ENCODE measurements at places on chromosomes 6 and 20.

- DNase-seq = no peak
Measured at GRCh38 chr20:38207621-38208020, 42.6 kb upstream of the TGM2 start.

DNA sequence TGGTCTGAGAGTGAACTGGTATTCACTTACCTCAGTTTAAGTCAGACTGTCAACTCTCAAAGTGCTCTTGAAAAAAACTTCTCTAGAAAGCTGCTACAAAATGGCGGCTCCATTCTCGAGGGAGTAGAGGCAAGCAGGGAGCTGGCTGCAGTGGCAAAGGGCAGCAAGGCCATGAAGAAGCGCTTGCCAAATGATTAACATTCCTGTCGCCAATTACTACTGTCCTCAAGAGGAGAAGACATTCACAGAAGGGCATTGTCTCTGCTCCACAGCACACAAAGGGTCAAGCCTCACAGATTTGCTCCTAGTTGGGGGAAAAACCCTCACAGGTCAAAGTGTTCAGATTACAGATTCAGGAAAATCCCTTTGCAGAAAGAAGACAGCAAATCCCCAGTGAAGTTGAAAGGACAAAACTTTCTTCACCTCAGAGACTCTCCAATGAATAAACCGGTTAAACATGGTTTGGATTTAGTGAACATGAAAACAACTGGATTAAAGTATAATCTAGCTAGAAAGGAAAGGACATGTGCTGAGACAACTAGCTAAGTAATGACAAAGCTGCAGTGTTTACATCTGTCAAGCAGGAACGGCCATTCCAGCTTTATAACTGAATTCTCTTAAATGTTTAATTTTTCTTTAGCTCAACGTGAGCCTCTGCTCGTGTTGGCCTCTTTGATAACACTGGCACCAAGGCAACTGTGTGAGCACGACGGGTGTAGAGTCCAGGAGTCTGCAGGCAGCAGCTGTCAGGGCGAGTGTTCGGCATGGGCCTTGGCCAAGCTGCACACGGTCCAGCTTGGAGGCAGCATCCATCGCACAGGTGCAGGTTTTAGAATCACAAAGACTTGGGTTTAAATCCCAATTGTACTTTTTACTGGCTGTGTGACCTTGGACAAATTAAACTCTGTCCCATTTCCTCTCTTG, 37.6 kb downstream of the NR2E1 start:
- no peak for DNase-seq

DNA sequence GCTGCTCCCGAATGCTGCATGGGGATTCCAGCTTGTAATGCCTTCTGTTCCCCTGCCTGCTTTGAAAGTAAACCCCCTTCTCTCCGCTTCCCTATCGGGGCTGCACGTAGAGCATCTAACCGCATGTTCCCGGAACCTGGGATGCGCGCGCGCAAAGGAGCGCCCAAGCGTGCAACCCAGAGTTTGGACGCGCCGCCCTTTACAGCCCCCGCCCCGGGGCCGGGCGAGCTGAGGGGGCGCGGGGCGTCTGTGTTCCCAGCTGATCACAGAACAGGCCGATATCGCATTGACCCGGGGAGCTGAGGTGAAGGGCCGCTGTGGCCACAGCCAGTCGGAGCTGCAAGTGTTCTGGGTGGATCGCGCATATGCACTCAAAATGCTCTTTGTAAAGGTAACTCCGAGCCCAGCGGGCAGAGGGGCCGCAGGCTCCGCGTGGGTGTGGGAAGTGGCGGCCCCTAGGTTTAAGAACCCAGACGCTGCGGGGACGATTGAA, 1.4 kb downstream of the LAMP5 start:
- no peak for DNase-seq

- DNase-seq = no peak
Measured at GRCh38 chr6:97306544-97307320, 23.7 kb upstream of the MMS22L start.

DNA sequence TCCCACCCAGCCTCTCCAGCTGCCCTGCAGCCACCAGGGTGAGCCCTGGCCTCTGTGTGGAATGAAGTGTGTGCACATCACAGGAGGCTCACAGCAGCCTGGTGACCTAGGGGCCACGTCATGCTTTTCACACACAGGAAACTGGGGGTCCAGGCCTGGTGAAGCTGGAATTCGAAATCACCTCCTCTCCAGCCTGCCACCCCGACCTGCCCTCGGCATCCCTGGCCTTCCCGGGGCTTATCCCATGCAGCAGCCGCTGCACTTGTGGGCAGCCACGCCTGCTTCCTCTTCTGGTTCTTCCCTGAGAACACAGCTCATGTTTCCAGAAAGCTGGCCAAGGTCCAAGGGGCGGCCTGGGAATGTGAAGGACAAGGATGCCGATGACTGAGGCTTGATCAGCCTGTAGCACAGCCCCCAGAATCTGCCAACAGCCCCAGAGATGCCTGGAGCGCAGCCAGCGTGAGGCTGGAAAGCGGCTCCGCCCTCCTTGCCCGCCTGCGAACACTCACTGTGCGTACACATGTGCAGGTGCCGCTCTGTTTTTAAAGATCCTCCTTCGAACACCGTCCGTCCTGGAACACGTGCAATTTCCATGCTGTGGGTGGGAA, 4.2 kb upstream of the NTSR1 start:
- DNase-seq = peak; percentile 87

- no peak for DNase-seq
Measured at GRCh38 chr6:129777371-129777770, 67.4 kb upstream of the ARHGAP18 start.

DNA sequence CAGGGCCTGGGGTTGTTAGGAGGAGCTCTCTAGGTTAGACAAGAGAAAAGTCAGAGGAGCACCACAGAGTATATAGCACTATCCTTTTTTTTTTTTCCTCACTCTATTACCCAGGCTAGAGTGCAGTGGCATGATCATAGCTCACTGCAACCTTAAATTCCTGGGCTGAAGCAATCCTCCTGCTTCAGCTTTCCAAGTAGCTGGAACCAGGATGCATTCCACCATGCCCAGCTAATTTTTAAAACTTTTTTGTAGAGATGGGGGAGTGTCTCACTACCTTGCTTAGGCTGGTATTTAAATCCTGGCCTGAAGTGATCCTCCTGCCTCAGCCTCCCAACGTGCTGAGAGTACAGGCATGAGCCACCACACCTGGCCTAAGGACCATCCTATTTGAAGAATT, 19.3 kb upstream of the AKIRIN2 start:
- no peak for DNase-seq
